ENCODE measurements at places on chromosomes 5 and 9.

DNA sequence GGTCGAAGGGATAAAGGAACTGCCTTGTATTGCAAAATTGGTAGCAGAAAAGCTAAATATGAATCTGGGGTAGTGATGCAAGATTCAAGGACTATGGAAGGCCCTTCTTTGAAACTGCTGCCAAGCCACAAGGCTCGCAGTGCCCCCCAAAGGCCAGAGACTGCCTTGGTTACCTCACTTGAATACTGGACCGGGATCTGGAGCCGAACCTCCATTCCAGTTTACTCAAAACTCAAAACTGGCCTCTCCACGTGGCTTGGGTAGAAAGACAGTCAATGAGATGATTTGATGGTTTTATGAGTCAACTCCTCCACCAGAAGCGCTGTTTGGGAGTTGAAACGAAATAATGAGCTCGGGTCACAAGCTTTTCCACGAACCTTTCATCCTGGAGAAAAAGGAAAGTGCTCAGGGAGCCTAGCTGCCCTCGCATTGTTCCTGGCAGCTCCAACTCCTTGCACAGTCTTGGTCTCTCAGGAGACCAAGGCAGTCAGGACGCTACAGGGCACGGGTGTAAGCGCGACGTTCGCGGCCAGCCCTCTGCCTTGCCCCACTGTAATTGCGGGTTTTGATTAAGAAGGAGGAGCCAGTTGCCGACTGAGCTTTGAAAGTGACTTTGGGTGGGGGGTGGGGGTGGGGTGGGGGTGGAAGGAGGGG, 2.8 kb downstream of the ST8SIA4 start:
- DNase-seq: no peak

- no peak for DNase-seq
Observed at GRCh38 chr5:65790371-65791163, 68.6 kb downstream of the NLN start.

GRCh38 chr5:79922626-79923025, 68.4 kb downstream of the MTX3 start:
- no peak for DNase-seq

- DNase-seq: peak; percentile 15
Observed at GRCh38 chr9:87464110-87464991, 33.3 kb upstream of the DAPK1 start.

DNA sequence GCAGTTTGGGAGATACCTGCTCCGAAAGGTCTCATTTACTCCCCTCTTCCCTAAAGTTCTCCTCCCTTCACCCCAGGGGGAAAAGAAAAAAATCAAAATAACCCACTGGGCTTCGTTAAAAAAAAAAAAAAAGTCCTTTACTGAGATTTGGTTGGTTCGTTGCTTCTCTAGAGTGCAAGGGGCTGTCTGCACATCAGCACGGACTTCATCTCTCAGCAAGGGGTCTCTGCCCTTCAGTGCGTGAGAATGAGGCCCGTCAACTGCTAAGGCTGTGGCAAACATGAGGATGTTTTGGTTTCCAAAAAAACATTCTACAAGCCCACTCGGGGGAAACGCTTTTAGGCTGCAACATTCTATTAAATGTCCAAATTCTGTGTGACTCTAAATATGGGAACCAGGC, 10.0 kb downstream of the BARHL1 start:
- DNase-seq: no peak

- DNase-seq: no peak
Observed at GRCh38 chr5:178433273-178433775, 156.9 kb downstream of the COL23A1 start.

DNA sequence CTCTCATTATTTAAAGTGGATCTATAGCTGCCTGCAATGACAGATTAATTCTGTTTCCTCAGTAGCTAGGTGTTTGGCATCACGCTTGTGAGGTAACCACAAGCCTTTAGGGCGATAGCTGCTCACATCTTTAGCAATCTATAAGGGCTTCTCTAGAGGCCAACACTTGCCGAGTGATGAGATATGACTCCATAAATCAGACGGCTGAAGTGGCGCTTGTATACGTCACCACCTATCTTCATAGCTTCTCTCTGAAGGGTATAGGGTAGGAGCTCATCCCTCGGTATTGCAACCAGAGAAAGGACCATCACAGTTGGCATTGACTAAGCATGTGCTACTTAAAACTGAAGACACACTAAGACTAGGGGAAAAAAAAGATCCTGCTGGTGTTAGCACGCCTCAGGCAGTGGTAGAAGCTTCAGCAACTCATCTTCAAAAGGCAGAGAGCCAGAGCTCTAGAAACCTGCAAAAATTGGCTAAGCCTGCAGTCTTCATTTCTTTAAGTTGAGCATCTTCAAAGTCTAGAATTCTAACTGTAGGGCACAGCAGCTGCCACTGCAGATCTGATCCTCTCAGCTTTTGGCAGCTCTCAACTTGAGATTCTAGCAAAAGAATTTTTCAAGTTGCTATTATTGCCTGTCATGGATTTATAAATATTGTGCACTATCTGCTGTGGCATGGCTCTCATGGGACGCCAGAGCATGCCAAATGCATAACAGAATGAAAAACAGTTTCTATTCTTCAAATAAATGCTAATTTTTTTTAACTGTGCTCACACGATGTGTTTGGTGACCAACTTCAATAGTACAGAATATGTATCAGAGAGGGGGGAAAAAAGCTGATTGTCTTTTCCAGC, 37.5 kb downstream of the PSMB7 start:
- DNase-seq: no peak

DNA sequence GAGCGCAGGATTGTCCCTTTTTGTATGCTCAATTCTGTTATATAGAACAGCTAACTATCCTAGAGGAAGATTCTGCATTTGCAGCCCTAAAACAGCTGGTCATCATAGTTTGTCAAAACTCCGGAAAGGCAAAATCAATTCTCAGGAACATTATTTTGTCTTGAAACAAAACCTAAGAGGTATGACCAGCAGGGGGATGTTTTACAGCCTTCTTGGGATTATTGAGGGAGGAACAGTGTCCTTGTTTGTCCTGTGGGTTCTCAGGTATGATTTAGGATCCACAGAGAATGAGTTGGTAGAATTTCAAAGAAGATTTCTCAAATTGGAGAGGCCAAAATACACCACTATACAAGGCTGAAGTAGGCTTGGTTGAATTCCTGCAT, 136.4 kb downstream of the ZSWIM6 start:
- no peak for DNase-seq

DNA sequence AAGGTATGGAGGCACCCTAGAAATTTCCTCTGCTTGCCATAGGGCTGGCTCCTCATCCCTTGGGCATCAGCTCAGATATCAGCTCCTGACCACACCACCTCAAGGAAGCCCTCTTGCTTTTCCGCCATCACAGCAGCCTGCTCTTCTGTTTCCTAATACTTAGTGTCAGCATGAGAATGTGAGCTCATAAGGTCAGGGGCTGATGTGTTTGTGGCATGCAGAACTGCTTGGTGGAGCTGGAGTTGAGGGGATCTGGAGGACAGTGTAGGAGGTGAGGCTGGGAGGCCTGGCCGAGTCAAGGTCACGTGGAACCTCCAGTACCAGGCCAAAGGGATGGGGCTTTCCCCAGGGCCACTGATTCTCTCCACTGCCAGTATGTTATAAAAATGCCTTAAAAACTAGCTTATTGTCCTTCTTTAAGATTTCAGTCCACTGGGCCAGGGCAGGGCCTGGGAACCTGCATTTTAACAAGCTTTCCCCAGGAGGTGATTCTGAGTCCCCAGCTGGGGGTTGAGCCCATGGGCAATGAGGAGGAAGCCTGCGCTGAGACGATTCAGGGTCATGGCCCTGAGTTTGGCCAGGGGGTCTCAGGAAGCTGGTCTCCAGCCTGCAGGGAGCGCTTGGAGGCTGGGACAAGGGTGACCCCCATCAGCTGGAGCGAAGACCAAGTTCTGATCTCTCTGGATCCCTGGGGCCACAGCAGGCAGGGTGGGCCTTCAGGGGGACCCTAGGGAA, 28.6 kb downstream of the DAB2IP start:
- no peak for DNase-seq

DNA sequence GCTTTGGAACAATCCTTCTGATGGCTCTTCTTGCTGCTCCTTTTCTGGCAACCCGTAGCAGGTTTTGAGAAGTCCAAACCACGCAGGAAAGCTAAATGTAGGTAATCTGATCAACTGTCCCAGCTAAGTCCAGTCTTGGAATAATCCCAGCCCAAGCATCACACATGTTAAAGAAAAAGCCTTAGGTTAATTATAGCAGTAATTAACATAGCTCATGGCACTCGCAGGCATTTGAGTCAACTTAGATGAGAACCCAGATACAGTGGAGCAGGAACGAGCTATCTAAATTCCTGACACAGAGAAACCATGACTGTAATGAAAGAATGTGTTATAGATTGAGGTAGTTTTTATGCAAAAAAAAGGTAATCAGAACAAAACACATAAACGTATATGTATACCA, 844.8 kb downstream of the CDH9 start:
- DNase-seq: no peak

GRCh38 chr5:39264528-39264927, 45.2 kb upstream of the FYB1 start:
- DNase-seq: no peak

DNA sequence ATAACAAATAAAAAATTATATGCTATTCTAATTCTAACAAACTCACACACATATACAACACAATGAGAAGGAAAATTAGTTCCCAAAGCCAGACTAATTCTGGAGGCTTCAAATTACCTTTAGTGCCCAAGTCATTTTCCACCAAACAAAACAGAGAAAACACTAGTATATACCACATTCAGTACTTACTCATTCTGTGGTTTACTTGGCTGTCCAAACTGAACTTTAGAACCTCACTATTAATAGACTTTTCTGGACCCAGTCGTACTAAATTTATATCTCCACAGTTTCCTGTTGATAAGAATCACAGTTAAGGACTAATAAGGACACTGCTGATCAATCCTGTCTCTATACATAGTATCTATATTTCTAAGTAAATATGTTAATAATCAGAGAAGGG, 66.4 kb downstream of the SETX start:
- DNase-seq: no peak

DNA sequence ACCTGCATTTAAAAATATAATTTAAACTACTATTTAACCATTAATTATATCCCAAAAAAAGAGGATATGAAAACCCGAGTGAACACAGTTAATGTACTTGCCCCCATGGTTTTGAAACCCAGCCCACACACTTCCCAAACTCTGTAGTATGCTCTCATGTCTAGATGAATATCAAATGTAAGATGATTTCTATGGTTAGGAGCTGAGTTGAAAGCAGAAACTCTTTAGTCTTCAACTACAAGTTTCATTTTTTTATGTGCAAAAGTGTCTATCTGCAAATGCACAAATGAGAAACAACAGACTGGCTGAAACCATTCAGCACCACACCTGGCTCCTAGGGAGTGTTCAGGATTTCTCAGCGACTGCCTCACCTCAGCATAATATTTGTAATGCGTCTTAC, 183.3 kb downstream of the SEMA5A start:
- DNase-seq: no peak

DNA sequence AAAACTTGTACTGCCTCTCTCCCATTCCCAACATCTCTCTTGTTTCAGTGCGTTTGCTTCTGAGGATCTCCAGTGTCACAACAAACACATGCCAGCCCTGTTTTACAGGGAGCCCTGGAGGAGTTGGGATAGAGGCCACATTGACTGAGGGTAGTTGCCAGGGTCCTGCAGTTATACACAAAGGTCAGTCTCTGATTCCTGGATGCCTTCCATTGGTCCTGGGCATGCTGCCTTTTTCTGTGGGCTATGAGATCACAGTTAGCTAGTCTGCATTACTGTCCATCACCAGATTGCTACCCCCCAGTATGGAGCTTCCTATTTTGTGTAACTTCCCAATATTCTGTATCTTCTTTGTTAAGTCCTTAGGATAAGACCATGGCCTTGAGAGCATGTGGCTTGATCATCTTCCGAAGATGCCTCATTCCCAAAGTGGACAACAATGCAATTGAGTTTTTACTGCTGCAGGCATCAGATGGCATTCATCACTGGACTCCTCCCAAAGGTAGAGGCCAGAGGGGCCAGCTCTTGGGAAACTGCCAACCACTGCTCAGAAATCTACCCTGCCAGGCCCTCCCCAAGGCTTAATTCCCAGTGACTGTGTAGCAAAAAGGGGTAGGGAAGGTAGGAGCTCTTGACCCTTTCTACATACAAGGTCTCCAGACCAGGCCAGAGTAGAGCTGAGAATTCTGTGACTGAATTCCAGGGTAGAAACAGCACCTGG, 9.5 kb downstream of the NUDT2 start:
- DNase-seq: peak; percentile 41

DNA sequence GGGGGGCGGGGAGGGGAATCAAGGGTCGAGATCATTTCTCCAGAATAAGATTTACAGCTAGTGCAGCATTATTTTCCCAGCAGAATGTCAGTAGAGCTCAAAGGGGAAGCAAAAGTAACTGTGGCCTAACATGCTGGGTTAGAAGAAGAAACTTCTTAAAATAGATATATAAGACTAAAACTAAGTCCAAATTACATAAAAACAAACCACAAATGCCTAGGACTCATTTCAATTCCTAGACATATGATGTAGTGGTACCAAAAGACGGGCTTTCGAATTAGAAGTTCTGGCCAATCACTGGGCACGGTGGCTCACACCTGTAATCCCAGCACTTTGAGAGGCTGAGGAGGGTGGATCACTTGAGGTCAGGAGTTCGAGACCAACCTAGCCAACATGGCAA, 20.8 kb upstream of the MELK start:
- no peak for DNase-seq

DNA sequence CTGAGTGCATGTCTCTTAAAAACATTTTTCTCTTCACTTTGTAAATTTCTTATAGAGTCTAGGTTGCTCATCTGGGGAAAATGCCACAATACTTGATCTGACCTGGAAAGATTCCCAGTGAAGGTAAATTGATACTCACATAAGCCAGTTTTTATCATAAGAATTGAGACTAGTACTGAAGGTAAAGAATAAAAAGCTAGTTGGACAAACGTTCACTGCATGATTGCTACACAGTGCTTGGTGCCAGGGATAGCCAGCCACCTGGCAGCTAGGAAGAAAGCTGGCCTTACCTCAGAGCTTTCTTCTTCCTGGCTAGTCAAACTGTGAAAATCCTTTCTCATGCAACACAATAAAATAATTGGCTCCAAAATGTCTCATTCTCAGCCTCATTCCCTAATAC, 77.1 kb downstream of the MUSK start:
- DNase-seq: no peak

GRCh38 chr9:132144708-132145365, 17.0 kb upstream of the NTNG2 start:
- DNase-seq: no peak

- DNase-seq: no peak
Observed at GRCh38 chr5:67799732-67800234, 415.8 kb upstream of the PIK3R1 start.

GRCh38 chr5:65086234-65086890, 317.6 kb downstream of the CWC27 start:
- no peak for DNase-seq

GRCh38 chr5:594226-594860, 17.8 kb upstream of the CEP72 start:
- no peak for DNase-seq

GRCh38 chr5:173018358-173018757, 34.8 kb downstream of the ATP6V0E1 start:
- DNase-seq: no peak

Measured in anterior cingulate cortex (tissue), 58 donors.